ENCODE measurements at places on chromosomes 1 and 21.
A peak's percentile ranks its signal among the peaks of the same experiment; 100 is the strongest.

GRCh38 chr1:3159996-3160395 lies 91.0 kb downstream of the PRDM16 start:
- DNase-seq, result no peak

- no peak for DNase-seq
Observed at GRCh38 chr1:173937062-173937461, 19.9 kb upstream of the SERPINC1 start.

GRCh38 chr1:184626076-184627006 lies 128.3 kb downstream of the EDEM3 start:
- no peak for DNase-seq

DNA sequence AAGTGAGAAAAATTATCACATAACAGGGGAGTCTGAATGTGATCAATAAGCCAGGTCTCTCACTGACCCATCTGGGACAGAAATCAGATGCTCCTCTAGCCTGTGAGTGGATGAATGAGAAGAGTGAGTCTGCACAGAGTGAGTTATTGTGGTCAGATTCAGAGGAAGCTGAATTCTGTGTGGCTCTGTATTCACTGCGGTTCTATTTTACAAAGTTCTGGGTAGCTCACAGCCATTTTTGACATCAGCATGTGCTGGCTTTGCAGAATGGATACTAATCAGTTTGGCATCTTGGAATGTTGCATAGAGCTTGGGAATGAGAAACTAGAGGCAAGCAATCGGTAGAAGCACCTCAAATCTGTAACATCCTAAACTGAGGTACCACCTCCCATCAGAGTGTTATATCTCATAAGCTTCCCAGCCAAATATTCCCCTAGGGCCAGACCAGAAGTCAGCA lies 3.8 kb downstream of the COLGALT2 start:
- DNase-seq, result no peak

- no peak for DNase-seq
Observed at GRCh38 chr1:95625224-95625623, 391.2 kb downstream of the RWDD3 start.

DNA sequence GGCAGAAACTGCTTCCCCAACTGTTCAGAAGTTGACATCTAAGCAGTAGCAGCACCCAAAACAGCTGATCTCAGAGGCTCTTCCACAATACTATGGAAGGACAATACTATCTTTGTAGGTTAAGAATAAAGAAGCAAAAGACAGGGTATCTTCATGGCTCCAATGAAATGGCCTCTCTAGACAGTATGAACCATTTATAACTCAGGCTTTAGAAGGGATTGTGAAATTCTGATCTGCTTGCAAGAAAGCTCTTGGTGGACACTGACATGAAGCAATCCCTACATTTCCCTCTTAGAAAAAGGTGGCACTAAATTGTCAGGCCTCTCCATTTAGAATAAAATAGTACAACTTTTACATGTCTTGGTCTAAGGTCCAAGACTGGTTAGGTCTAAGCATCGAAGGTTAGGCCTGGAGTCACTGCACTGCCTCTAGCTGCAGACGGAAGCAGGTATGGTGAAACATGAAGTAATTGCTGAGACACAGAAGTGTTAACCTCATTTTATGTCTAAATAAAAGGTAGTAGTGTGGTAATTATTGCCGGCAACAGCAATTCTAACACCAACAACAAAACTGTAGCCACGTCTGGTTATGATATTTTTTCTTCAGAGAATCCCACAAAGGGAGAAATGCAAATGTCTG lies 50.6 kb upstream of the HP1BP3 start:
- DNase-seq, result no peak

GRCh38 chr1:113146242-113147072 lies 73.5 kb downstream of the LRIG2 start:
- DNase-seq, result peak; percentile 71

GRCh38 chr1:182768963-182769362 lies 20.6 kb upstream of the NPL start:
- no peak for DNase-seq

GRCh38 chr1:54109129-54110090 lies 43.4 kb downstream of the CDCP2 start:
- no peak for DNase-seq

GRCh38 chr1:218433744-218434143 lies 88.6 kb downstream of the TGFB2 start:
- DNase-seq, result no peak

DNA sequence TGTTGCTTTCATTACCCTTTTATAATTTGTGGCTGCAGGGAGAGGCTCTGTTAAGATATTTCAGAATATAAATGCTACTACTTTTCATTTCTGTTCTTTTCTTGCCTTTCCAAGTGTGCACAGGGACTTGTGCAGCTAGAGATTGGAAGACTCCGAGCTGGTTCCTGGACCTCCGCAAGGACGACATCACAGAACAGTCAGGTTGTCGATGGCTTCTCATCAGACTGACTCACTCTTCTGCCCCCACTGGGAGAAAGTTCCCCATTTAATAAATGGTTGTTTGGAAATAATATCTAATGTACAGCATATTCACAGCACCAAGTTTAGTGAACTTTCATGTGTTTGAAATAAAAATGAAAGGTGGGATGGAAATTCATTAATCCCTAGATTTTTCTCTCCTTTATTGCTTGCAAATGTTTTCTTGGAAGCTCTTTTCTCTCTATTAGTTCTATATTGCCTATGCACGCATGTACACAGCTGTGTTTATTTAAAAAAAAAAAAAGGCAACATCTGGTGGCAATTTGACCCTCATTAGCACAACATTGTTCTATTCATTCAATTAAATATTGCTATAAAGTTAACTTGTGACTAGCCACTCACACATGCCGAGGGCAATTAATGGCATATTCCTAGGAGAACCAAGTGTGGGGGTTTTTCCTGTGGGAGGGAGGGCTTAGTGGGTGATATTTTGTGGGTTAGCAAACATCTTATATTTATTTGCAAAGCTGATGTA lies 77.5 kb upstream of the L1TD1 start:
- no peak for DNase-seq

GRCh38 chr1:229148041-229148671 lies 122.8 kb upstream of the RAB4A start:
- peak; percentile 50 for DNase-seq

DNA sequence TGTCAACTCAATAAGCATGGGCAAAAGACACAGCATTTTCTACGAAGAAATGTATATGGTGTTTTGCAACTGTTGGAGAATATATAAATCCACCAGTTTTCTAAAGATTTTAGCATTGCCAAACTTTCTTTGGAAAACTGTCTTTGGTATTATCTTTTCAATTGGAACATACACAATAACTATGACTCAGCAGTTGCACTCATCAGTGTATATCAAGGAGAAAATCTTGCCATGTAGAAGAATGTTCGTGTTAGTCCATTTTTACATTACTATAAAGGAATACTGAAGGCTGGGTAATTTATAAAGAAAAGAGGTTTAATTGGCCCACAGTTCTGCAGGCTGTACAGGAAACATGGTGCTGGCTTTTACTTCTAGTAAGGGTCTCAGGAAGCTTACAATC lies 41.1 kb downstream of the PRKAA2 start:
- DNase-seq, result no peak

GRCh38 chr1:225921734-225922709 lies 2.0 kb downstream of the PYCR2 start:
- DNase-seq, result no peak

- DNase-seq, result no peak
Observed at GRCh38 chr1:30271401-30272276, 451.7 kb downstream of the MATN1 start.

DNA sequence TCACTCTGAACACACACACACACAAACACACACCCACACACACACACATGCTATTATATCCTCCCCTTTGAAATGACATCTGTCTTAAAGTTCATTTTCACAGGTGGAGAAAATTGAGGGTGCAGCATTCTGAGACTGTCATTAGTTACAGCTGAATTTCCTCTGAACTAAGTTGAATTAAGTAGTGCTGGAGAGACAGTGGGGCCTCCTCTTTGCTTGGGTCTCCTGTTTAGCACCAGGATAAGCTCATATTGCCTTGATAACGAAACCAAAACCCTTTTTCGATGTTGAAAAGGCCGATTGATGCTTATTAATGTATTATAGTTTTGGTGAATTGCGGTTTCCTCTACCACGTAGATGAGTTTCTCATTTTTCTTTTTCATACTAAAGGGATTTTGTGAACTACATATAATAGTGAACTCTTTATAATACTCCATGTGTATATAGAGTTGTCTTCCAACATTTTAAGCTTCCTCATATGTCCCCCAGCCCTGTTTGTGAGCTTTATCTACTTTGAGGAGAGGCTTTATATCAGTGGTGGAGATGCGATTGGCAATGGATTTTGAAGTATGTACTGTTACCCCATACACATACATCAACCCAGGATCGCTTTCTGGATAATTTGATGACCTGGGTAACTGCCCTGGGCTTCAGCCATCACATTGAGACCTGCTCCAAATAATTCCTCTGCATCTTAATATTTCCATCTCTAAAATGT lies 17.4 kb downstream of the DYNLT5 start:
- no peak for DNase-seq

GRCh38 chr1:76006234-76006633 lies 68.3 kb upstream of the ST6GALNAC3 start:
- DNase-seq, result no peak

DNA sequence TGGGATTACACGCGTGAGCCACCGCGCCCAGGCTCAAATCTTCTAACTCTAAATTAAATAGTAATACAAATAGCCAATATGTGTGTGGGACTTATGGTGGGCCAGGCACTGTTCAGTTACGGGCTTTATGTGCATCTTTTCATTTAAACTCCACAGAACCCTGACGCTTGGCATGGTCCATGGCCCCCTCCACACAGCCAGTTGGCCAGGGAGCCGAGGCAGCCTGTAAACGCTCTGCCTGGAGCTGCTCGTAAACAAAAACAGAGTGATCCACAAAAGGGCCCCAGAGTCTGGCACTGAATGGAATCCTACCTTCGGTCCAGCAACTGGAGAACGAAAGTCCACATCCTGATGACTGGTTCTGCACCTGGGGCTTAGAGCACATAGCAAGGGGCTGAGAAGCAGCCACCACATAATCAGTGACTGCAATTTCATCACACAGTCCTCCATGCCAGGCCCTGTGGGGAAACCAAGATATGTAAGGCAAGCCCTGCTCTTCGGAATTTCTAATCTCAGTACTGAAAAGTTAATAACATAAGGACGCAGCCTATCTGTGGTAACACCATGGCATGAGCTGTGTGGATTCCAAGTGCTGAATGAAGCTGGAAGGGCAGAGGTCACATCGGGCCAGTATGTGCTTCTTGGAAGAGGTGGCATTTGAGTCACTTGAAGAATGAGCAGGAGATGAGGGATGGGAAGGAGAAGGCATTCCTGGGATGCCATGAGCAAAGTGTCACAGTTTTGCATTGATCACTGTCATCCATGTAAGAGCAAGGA lies 13.5 kb upstream of the ADAMTSL4 start:
- DNase-seq, result no peak

- DNase-seq, result no peak
Observed at GRCh38 chr1:210236386-210236839, 3.8 kb downstream of the SERTAD4 start.

DNA sequence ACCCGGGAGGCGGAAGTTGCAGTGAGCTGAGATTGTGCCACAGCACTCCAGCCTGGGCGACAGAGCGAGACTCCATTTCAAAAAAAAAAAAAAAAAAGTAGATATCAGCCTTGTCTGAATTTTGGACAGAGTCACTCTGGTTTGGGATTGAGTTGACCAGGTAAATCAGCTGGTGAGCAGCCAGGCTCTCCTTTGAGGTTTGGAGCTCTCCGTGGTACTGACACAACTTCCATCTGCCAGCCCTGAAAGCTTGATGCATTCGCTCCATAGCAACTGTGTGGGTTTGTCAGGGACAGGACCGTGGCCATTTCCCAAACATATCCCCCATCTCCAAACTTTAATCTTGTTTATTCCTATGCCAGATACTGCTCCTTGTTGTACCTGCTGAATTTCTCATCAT lies 155.2 kb downstream of the DMRTA2 start:
- DNase-seq, result no peak

- no peak for DNase-seq
Observed at GRCh38 chr1:211493133-211493871, 1.3 kb upstream of the RD3 start.

- no peak for DNase-seq
Observed at GRCh38 chr1:29878501-29878900, 642.2 kb downstream of the PTPRU start.

- no peak for DNase-seq
Observed at GRCh38 chr1:186079084-186079684, 295.9 kb downstream of the TPR start.

- no peak for DNase-seq
Observed at GRCh38 chr1:202155478-202156021, 4.9 kb downstream of the PTPN7 start.

DNA sequence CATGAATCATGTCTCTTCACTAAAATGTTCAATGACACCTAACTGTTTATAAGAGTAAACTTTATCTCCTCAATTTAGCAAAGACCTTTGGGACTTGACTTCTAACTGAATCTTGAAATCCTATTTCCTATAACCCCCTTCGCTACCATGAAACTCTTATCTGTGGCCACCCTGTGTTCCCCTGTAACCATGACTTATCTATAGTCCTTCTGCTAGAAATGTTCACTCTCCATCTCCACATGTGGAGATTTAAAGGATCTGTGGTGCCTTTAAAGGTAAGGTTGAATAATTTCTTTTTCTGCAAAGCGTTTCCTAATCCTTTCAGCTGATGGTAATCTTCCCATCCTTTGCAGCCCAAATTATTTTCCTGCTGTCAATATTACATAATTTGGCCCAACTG lies 436.3 kb upstream of the RUNX1 start:
- no peak for DNase-seq

DNA sequence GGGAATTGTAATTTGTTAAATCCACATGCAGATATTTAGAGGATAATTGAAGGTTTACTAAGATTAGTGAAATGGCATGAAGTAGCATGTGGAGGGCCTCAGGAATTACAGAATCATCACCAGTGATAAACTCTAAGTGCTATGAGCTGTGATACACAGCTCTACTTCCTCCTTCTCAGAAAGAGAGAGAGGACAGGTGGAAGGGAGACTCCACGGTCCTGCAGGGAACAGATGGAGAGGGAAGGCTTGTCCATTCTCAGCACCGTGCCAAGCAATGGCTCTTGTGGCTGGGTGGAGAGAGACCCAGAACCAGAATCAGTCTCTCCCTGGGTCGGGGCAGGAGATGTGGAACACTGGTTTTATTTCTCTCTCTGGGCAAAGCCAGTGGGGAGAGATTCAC lies 27.8 kb upstream of the LYPD8 start:
- peak; percentile 2 for DNase-seq

DNA sequence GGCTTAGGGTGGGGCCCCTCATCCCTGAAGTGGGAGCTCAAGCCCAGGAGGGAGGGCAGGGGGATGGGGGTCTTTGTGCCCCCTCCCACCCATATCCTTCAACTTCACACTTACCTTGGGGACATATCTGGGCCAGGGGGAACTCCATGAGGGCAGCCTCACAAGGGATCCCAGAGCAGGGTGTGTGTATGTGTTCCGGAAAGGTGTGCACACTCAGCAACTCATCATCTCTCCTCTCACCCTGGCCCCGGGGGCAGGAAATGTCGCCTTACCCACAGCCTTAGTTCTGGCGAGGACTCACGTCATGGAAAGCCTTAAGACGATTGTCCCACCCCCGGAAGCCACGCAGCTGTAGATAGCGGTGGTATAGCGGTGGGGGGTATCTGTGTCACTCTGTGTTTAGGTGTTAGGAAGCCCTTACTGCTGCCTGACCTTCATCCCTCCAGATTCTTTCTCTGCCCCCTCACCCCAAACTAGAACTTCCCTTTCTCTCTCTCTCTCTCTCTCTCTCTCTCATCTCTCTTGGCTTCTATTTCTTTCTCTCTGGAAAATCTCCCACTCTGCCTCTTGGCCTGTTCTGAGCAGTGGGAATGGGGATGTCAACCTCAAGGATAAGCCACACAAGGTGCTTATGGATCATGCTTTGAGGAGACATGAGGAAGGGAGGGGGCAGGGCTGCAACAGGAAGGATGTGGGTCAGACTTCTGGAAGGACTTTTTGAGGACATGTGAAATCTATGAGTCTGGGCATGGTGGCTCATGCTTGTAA lies at the start of gene SH2D2A:
Gene SH2D2A, minus strand, starts transcription at position 288 of the 768 bp plus-strand sequence. Its CDS starts 140 bp downstream, at position 148.
- DNase-seq, result peak; percentile 34

Measured in retina (tissue), 1 donor.